ENCODE measurements at places on chromosomes 3 and 15. TPM values are rescaled to one million over a fixed set of nuclear protein-coding genes. Genes with fewer than 3 reads are reported as not detected.

DNA sequence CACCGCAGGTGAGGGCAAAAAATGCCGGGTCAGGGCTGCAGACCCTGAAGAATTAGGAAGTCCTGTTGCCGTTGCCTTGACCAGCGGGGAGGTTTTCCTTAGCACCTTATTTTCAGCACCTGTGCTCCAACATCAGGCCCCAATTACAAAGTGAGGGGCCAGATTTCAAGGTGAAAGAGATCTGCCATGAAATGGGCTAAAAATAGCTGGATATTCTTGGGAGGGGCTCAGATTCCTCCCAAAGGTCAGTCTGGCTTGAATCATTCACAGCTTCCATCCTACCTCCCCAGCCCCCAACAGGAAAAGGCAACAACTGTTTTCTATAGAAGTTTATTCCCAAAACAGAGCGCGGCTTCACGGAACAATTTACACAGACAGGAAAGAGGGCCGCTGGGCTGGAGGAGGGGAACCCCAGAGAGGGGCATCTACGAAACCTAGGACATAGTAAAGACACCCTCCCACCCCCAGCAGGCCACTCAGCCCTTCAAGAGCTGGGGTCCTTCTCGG lies 941 bp upstream of the SLC26A6 start:
- DNase-seq: no peak

DNA sequence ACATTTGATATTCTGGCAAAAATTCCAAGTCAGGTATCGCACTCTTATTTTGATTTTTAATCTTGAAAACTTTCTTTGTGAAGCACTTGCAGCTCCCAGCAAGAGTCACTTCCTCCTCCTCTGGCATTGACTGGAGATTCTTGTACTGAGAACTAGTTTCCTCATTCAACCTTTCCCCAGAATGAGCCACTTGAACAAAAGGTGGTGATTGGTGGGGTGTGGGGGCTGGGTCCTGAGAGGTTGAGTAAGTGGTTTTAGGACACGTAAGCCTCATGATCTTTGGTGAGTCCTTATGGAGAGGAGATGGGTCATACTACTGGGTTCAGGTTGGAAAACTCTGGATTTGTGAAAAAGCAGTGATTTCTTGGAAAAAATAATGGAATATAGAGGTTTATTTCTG lies 32.3 kb upstream of the ONECUT1 start:
- no peak for DNase-seq

Gene RBP2
- not detected for total RNA-seq

GRCh38 chr15:33132722-33133345 lies 61.7 kb downstream of the FMN1 start:
- DNase-seq: peak; percentile 71

Gene ANKRD63
- total RNA-seq: not detected

Gene WDR49
- total RNA-seq: 3.1 TPM

GRCh38 chr15:38207621-38208020 lies 45.0 kb upstream of the SPRED1 start:
- no peak for DNase-seq

Gene CIP2A
- total RNA-seq: 11.6 TPM

DNA sequence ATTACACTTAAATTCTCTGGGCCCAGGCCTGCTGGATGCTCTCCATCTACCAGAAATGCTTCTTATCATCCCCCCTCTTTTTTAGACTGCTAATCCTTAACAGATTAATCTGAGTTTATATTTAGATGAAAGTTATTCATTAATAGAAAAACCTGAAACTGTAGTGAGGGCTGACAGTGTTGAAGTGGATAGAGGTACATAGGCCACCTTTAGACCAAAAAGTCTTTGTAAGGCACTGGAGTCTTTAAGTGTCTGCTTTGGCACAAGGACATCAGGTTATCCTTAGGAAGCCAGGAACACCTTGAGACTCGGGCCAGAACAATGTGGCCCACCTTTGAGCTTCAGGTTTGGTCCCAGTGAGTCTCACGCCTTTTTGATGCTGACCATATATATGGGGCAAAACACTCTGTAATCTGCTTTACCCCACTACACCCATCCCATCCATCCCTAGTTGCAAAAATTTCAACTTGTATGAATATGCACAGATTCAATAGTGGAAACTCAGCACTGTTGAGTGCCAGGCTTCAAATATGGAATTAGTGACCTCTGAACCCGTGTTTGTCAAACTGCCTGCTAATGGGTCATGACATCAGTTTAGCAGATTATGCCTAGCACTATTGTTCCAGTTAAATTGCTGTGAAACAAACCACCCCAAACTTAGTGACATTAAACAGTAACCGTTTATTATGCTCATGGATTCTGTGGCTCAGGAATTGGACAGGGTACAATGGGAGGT lies 44.0 kb downstream of the PDE8A start:
- DNase-seq: no peak

DNA sequence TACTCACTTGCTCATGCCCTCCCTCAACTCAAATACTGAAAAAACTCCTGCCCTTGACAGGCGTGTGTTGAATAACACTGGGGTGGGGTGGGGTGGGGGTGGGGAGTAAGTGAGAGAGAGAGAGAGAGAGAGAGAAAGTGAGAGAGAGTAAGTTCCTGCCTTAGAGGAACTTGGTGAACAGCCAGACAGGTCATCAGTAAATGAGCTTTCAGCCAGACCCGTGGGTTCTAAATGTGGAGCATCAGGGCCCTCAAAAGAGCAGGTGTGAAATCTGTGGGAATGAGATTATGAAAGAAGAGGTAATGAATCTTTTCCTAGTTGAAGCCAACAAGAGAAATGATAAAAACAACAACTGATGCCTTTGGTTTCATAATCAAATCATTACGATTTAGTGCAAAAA lies 134.4 kb upstream of the FAM3D start:
- no peak for DNase-seq
